ENCODE measurements at places on chromosomes 3 and 15.

DNA sequence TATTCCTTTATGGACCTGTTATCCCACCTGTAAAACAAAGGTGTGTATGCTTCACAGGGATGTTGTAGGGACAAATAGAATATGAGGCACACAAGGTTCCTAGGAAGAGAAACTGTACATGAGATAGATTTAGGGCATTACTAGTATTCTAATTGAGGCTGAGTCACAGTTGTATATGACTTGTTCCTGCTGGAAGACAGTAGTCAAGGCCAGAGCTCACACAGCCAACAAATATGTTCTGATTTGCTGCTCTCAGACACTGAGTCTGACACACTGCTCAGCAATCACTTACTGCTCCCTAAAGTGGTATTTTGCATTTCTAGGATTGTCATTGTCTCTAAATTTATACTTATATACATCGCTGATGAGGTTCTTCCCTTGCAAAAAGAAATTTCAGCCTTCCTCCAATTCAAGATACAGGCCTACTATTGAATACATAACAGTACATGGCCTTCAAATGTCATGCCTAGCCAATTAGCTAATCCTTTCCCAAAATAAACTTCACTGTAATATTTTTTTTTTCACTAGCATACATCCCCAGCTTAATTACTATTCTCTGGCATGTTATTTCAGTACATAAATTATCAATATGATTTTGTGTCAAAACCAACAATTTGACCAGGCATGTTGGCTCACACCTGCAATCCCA lies 69.8 kb downstream of the TIGIT start:
- no peak for DNase-seq

- DNase-seq = no peak
Observed at GRCh38 chr3:25834346-25834745, 44.5 kb downstream of the OXSM start.

GRCh38 chr15:45199136-45199810 lies 11.5 kb upstream of the SHF start:
- DNase-seq = no peak

DNA sequence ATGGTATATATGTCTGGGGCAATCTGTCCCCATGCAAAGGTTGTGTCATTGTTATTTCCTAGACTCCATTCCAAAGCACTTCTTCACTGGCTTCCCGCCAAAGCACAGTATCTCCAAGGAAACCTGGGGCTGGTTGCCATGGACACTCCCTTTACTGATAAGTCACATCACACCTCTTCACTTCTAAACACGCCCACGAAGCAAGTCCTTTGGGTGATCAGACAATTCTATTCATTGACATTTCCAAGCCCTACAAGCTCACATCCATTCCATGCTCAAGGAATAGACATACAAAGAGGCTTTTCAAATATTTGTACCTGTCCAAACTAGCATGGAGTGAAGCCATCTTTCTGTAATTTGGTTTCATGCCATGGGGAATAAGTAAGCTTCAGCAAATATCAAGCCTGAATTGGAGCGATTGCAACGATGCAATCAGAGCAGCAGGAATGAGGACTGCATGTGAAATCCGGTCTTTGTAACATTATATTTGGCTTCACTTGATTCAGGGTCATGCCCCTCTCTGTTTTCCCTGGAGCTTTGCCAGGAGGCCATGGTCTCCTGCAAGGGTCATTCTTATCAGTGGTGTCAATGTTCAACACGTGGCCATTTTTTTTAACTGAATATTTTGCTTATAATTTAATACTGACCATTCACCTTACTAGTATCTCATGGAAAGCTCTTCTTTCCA lies 201.6 kb upstream of the TMC3 start:
- no peak for DNase-seq

Measured in urothelium cell line (cell line).